ENCODE measurements at places on chromosomes 11 and 22. TPM values are rescaled to one million over a fixed set of nuclear protein-coding genes. Genes with fewer than 3 reads are reported as not detected.

Gene LIF
- total RNA-seq, result 0.90 TPM

Gene TST
- total RNA-seq, result 13.8 TPM

Gene PLEKHA7
- 2.0 TPM for total RNA-seq

Gene TP53AIP1
- 32.0 TPM for total RNA-seq

Gene CSNK2A3
- total RNA-seq, result 1.5 TPM

Gene TRAF6
- total RNA-seq, result 11.9 TPM

Gene TIRAP
- 1.8 TPM for total RNA-seq

Gene C22orf31
- total RNA-seq, result 1.7 TPM

Gene KRTAP5-9
- not detected for total RNA-seq

Gene EHF
- total RNA-seq, result 0.76 TPM

Gene CEP126
- 0.42 TPM for total RNA-seq

Gene FDXACB1
- 3.7 TPM for total RNA-seq

Gene PTGDR2
- 10.2 TPM for total RNA-seq

Gene HEPHL1
- 0.14 TPM for total RNA-seq

Gene CCDC82
- 15.8 TPM for total RNA-seq

Gene SEC14L2
- 7.2 TPM for total RNA-seq

Gene GPR83
- total RNA-seq, result 0.14 TPM

Gene RIBC2
- 2.2 TPM for total RNA-seq

Gene RASD2
- 0.14 TPM for total RNA-seq

Gene KIRREL3
- 0.14 TPM for total RNA-seq

Gene ELMOD1
- 0.05 TPM for total RNA-seq

Gene GP1BB
- 2.1 TPM for total RNA-seq

Gene PATE2
- total RNA-seq, result 0.09 TPM

Gene GRK3
- total RNA-seq, result 20.2 TPM

Gene IGSF9B
- 1.8 TPM for total RNA-seq

Gene BID
- total RNA-seq, result 46.7 TPM

Gene HTR3A
- total RNA-seq, result 0.52 TPM

Gene FOLH1
- total RNA-seq, result 0.99 TPM

Gene HSPB2
- total RNA-seq, result 0.19 TPM

Gene LMO2
- total RNA-seq, result 9.4 TPM

Gene SLC43A3
- total RNA-seq, result 17.8 TPM

Gene MMP1
- 1.8 TPM for total RNA-seq

Gene IRF7
- total RNA-seq, result 44.5 TPM

Gene NRXN2
- total RNA-seq, result 0.85 TPM

Gene C11orf87
- total RNA-seq, result not detected

Gene VSIG2
- 0.14 TPM for total RNA-seq

Gene ARHGEF12
- total RNA-seq, result 12.8 TPM

Gene CREB3L1
- total RNA-seq, result 1.3 TPM

Gene OR52I1
- under 0.01 TPM for total RNA-seq

Gene UPK3A
- 0.47 TPM for total RNA-seq

Gene SPA17
- total RNA-seq, result 11.3 TPM

Gene MYBPC3
- 0.09 TPM for total RNA-seq

Gene FAM180B
- total RNA-seq, result not detected

Gene KRTAP5-10
- not detected for total RNA-seq

Gene CNGA4
- 0.05 TPM for total RNA-seq

Gene OR1S1
- total RNA-seq, result not detected

Gene DKK3
- 7.5 TPM for total RNA-seq

Gene ACR
- total RNA-seq, result not detected

Gene CFAP300
- total RNA-seq, result 0.66 TPM

Gene FAT3
- 1.1 TPM for total RNA-seq

Gene SLC37A2
- total RNA-seq, result 4.3 TPM

Gene ZNRD2
- total RNA-seq, result 40.7 TPM

Gene APOA1
- total RNA-seq, result 2.3 TPM

Gene PRR33
- total RNA-seq, result not detected

Gene MAPK1
- total RNA-seq, result 71.1 TPM

Gene NEAT1
- 9.2 TPM for total RNA-seq

Data from thymus (tissue), 14 donors.